Gastroesophageal sphincter (tissue), 4 donors: ENCODE measurements at places on chromosomes 1 and 21.

GRCh38 chr1:198174297-198174696 is 17.5 kb downstream of the NEK7 start:
- ATAC-seq: no peak

GRCh38 chr1:115748401-115749150 is 19.9 kb downstream of the CASQ2 start:
- ATAC-seq: peak; percentile 43

GRCh38 chr1:210252621-210253051 is 20.0 kb downstream of the SERTAD4 start:
- ATAC-seq: peak; percentile 10

GRCh38 chr1:20278692-20279130 is 12.0 kb upstream of the VWA5B1 start:
- ATAC-seq: no peak

DNA sequence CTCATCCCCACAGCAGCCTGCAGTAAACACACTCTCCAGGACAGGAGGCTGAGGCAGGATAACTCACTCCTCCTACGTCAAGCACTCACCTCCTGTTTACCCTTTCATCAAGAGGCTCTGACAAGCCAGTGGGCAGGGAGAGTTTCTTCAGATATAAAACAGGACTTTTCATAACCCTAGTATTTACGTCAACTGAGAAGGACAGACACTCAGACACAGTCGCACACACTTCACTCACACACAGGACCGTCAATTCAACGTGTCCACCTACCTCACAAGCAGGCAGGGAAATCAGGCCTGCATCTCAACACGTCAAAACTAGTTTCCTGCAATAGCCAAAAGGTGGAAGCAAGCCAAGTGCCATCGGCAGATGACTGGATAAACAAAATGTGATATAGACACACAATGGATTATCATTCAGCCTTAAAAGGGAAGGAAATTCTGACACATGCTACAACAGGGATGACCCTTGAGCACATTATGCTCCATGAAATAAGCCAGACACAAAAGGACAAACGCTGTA is 48.6 kb downstream of the ITPKB start:
- peak; percentile 45 for ATAC-seq
